ENCODE measurements at places on chromosomes 12 and 14.
A peak's percentile ranks its signal among the peaks of the same experiment; 100 is the strongest.

DNA sequence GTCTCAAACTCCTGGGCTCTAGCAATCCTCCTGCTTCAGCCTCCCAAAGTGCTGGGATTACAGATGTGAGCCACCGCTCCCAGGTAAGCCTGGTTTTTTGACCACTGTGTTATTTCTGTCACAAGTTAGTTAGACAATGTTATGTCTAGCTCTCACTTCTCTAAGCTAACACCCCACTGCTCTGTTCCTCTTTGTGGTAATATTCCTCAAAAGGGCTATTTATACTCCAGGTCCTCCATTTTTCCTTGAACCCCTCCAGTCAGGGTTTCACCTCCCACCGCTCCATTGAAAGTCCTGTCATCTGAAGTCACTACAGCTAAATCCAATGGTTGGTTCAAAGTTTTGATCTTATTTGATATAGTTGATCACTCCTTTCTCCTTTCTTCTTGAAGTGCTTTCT is 5.1 kb downstream of the IRAK3 start:
- no peak for DNase-seq

GRCh38 chr12:65536876-65537681 is 258.6 kb downstream of the MSRB3 start:
- DNase-seq, result no peak

- DNase-seq, result no peak
These were observed 198.4 kb upstream of the ATXN7L3B start for GRCh38 chr12:74339211-74339610.

GRCh38 chr14:66403183-66403582 is 83.0 kb upstream of the CCDC196 start:
- no peak for DNase-seq

GRCh38 chr12:15897433-15897832 is 13.7 kb upstream of the DERA start:
- no peak for DNase-seq

GRCh38 chr14:64502887-64503433 is 678 bp downstream of the ZBTB25 start:
- no peak for DNase-seq

- DNase-seq, result no peak
These were observed 12.3 kb upstream of the GPRC5D start for GRCh38 chr12:12964255-12964654.

GRCh38 chr14:73620268-73620667 is 8.0 kb downstream of the ACOT6 start:
- DNase-seq, result no peak

- no peak for DNase-seq
These were observed 83.2 kb downstream of the TTC9 start for GRCh38 chr14:70724944-70725343.

GRCh38 chr12:37547611-37548010 is 769.0 kb upstream of the ALG10B start:
- DNase-seq, result no peak

- DNase-seq, result no peak
These were observed 629 bp downstream of the RAD51AP1 start for GRCh38 chr12:4539167-4539870.

- no peak for DNase-seq
These were observed 63.0 kb downstream of the TMEM121 start for GRCh38 chr14:105589161-105589925.

DNA sequence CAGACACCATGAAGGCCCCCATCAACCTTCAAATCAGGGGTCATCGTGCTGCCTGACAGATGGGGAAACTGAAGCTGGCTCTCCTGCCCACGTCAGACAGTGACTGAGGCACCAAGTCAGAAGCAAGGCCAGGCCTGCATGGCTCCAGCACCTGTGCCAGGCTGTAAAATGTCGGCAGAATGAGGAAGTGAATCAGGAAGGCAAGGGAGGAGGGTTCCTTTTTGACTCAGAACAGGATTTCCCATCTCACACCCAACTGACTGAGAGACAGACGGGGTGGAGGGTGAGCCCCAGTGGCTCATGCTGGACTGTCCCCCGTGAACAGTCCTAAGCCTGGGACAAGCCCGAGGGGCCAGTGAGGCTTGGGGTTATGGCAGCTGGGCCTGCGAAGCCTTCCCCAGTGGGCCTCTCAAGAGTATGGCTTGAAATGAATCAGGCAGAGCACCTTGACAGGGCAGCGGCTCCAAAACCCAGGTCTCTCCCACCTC is 20.9 kb downstream of the SYNE3 start:
- DNase-seq, result peak; percentile 86

DNA sequence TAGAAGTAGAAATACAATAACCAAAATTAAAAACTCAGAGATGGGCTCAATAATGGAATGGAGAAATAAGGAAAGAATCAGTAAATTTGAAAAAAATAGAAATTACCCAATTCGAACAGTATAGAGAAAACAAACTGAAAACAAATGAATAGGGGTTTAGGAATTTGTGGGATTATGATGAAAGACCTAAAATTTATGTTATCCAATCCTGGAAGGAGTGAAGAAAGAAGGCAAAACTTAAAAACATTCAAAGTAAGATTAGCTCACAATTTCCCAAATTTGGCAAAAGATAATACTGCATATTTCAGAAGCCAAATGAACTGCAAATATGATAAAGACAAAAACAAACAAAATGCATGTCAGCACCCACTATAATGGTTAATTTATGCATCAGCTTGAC is 177.1 kb downstream of the CCDC91 start:
- no peak for DNase-seq

DNA sequence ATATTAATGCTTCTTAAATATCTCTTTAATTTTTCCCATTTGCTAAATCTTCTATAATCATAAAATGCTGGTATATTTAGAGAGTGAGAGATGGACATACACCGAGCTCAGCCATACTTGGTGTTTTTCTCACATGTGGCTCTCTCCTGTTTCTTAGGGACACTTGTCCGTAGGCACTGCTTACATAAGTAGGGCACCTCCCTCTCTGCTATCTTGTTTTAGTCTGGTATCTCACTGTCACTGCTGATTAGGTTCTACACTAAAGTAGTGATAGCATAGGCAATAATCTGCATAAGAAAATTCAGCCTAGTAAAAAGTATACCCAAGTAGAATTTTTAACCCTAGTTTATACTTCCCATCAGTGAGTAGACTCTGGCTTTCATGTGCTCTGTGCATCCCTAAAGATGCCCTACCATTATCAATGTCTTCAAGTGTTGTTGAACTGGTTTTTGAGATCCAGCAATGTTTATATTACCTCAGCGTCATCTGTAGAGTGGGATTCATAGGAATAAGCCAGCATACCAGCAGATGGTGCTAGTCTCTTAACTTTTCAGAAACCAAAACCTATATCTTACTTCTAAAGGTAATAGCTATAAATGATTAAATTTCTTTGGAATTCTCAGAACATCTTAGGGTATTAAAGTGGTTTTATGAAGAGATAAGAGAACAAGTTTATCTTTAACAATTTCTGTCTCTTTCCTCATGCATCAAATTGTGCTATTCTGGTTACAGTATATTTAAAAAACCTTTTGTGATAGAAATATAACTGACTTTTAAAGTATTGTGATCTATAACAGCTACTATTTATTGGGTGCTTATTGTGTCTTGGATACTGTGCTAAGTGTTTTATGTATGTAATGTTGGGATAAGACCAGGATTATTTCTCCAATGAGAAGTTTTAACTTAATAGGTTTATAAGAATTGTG is 32.9 kb downstream of the ARID2 start:
- DNase-seq, result no peak

- no peak for DNase-seq
These were observed 125.0 kb upstream of the ETV6 start for GRCh38 chr12:11524446-11524845.

DNA sequence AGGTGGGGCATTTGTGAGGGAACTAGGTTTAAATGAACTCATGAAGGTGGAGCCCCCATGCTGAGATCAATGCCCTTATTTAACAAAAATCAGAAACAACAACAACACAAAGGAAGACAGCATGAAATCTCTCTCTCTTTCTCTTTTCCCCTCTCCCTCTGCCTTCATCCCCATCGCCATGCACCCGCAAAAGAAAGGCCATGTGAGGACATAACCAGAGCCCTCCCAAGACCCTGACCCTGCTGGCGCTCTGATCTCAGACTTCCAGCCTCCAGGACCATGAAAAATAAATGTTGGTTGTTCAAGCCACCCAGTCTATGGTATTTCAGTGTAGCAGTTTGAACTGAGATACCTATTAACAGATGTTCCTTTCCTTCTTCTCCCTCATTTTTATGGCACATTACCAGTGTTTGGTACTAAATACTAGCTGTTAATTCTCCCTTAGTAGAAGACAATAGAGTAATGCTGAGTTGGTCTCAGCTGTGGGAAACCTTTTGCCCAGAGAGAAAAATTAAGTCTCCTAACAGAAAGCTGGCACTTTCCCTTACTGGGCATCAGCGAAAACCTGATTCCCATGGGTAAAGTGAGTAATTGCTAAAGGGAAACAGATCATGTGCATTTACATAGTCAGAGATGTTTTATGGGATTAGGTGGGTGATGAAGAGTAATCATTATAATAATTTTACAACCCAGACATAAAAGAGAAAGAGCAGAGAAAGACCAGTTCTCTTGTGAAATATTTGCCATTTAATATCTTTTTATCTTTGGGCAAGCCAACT is 264.0 kb upstream of the PLEKHG7 start:
- no peak for DNase-seq

DNA sequence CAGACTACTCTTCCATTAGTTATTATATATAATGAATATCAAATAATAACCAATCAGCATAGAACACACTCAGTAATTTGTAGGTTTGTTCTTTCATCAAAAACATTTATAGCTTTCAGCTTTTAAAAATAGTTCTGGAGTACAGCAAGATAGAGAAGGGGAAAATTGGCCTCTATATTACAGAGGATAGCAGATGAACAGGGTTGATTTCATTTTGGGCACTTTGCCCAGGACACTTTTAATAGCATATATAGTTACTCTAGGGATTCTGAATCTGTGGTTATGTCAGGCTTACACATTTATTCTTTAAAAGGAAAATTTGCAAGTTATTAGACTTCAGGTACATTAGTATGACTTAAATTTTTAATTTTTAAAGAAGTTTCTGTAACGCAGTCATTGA is 52.6 kb downstream of the IFT81 start:
- DNase-seq, result no peak

DNA sequence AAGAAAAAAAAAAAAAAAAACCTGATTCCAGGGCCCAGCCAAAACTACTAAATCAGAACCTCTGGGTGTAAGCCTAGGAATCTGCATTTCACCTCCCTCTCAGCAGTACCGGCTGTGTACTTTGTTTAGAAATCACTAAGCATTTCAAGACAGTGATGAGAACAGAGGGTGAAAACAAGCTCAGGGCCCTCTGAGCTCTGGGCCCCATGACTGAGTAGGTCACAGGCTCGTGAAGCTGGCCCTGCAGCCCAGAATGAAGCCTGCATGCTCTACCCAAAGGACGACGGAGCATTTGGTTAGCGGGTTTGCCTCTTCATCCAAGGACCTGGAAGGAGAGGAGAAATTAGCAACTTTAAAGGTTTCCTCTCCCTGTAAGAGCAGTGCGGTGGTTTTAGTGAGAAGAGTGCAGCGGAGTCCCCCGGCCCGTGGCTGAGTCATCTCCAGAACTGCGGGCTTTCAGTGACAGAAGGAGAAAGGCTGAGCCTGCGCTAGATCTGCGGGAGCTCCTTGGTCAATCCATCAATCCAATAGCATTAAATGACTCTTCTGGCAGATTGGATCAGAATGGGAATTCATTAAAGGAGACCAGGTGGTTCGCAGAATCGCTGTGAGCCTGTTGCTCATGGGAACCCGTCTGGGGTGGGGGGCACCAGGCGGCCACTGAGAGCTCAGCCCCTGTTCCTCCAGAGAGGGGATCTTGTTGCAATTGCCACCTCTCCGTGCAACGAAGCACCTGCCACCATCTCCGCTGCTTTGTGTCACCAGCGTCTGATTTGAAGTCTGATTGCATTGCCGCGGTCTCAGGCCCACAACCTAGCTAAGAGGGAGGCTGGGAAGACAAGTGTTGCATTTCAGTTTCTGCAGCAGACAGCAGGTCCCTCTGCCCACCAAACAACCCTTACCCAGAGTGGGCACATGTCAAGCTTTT is 7.3 kb downstream of the IL31 start:
- no peak for DNase-seq

- no peak for DNase-seq
These were observed 83.2 kb downstream of the PITPNM2 start for GRCh38 chr12:123067654-123068053.

DNA sequence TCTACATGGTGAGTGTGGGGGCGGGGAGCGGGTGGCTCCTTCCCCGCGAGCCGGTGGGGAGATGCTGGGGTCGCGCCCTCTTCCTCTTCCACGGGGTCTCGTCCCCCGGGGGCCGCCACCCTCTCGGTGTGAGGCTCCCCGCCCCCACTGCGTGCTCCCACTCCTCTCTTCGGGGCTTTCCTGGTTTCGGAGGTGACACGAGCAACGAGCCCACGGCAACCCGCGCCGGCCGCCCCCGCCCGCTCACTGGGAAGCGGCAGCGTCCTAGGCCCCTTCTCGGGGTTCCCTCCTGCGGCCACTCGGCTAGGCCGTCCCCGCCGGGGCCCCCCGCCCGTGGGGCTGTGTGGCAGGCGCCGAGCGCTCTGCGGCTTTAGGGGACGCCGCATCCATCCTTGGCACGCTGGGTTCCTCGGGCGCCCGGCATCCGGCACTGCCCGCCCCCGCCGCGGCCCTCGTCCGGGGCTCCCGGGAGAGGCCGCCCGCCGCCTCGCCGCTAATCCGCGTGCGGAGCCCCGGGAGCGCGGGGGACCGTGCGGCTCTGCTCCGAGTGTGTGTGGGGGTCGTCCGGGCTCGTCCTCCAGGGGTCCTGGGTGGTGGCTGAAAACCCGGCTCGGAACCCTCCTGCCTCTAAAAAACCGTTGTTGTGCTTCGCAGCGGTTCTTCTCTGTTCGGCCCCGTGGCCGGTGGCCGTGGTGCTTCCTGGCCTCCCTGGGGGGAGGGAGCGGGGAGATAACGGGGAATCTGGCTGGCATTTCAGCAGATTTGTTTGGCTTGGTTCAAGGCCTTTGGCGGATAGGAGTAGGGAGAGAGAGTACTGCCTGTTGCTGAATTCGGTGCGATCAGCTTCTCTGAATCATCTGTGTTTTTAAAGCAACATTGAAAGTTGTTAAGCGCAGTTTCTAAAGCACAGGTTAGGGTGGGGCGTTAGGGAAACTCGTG is 1.0 kb downstream of the PCNX1 start:
- DNase-seq, result no peak

DNA sequence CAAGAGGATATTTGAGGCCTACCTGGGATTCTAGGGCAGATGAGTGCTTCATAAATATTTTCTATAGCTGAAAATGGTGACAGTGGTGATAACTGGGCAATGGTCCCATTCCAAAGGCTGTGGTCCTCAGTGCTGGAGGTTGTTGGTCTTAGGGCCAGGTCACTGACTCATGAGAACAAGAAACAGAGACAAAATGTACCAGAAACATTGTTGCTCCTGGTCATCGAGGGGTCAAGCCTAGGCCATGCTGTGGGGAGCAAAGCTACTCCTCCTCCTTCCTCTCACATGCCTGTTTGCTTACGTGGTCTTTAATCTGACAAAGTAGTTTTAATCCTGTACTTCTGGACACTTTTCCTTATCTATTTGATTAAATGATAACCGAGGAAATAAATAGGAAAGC is 33.8 kb downstream of the ERG28 start:
- no peak for DNase-seq

- no peak for DNase-seq
These were observed 11.7 kb upstream of the CACNA2D4 start for GRCh38 chr12:1929985-1930802.

GRCh38 chr14:35197015-35197414 is 74.7 kb downstream of the PRORP start:
- no peak for DNase-seq

- DNase-seq, result no peak
These were observed 8.8 kb downstream of the KRT80 start for GRCh38 chr12:52182898-52183543.

Measured in naive B cell (primary cell).